Retina (tissue), 1 donor: ENCODE measurements at places on chromosomes 2 and 18.

- DNase-seq: no peak
These were observed 23.0 kb upstream of the CPS1 start for GRCh38 chr2:210533389-210533788.

- no peak for DNase-seq
These were observed 51.5 kb downstream of the HAUS1 start for GRCh38 chr18:46155641-46156051.

- no peak for DNase-seq
These were observed 219.4 kb upstream of the SIX3 start for GRCh38 chr2:44722026-44722625.

DNA sequence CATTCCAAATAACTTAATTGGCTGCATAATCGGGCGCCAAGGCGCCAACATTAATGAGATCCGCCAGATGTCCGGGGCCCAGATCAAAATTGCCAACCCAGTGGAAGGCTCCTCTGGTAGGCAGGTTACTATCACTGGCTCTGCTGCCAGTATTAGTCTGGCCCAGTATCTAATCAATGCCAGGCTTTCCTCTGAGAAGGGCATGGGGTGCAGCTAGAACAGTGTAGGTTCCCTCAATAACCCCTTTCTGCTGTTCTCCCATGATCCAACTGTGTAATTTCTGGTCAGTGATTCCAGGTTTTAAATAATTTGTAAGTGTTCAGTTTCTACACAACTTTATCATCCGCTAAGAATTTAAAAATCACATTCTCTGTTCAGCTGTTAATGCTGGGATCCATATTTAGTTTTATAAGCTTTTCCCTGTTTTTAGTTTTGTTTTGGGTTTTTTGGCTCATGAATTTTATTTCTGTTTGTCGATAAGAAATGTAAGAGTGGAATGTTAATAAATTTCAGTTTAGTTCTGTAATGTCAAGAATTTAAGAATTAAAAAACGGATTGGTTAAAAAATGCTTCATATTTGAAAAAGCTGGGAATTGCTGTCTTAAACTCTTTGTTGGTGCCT lies 1.4 kb downstream of the PCBP1 start:
- DNase-seq: no peak

DNA sequence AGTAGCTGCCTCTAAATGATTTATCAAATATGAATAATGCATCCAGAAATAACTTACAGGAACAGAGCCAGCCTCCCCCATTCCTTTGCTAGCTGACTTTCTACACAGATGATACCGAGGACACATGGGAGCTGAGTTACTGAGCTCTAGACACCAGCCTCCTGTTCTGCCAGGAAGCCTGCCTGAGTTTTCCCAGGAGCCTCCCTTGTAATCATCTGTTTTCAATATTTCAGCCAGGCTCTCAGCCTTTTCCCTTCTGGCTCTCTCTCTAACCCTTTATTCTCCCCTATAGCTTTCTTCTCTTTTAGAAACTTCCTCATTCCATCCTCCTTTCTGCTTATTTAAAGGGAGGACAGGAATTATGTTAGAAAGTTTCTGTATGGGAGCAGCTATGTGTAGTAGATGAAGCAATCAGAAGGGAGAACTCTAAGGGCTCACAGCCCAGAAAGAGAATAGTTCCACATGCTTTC lies 911.6 kb downstream of the TDRD15 start:
- no peak for DNase-seq

- DNase-seq: no peak
These were observed 83.2 kb downstream of the TTC32 start for GRCh38 chr2:19818543-19818942.
